ENCODE measurements at places on chromosomes 6 and 20.

- no peak for DNase-seq
Measured at GRCh38 chr20:14470977-14471661, 133.7 kb upstream of the FLRT3 start.

DNA sequence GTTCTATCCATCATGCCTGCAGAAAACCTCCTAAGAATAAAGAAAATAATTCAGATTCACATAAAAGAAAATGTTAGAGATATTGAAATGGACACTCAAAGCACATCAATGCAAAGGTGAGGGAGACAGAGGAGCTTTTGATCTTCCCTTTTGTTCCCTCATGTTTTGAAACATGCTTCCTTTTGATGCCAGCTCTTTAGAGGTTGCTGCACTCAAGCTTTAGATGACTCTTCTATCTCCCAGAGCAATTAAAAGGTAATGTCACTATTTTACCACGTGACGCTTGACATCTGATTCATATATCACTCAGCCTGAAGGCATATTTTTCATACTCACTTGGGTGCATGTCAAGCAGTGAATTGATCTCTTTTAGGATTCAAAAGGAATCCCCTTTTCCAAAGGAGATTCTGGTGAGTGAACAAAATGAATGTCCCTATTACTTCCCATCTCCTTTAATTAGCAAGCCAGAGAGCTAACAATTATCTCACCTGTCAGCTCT is 1026.7 kb downstream of the KIF16B start:
- no peak for DNase-seq

DNA sequence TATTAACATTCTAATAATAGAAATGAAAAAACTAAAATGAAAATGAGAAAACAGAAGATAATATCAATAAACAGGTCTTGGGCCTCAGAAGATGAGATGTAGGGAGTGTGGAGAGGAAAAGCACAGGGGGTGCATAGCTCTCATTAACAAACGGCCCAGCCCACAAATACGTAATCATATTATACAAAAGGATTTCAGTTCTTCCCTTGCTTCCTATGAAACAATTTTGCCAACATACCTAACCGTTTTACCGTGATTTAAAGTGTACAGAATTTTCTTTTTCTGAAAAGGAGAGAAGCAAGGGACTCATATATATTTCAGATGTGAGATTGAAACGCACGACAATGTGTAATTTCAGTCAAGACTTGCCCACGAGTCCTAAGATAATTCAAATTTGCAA is 136.0 kb downstream of the HFE start:
- DNase-seq = no peak

- no peak for DNase-seq
Measured at GRCh38 chr20:48198929-48199451, 413.7 kb upstream of the SULF2 start.

DNA sequence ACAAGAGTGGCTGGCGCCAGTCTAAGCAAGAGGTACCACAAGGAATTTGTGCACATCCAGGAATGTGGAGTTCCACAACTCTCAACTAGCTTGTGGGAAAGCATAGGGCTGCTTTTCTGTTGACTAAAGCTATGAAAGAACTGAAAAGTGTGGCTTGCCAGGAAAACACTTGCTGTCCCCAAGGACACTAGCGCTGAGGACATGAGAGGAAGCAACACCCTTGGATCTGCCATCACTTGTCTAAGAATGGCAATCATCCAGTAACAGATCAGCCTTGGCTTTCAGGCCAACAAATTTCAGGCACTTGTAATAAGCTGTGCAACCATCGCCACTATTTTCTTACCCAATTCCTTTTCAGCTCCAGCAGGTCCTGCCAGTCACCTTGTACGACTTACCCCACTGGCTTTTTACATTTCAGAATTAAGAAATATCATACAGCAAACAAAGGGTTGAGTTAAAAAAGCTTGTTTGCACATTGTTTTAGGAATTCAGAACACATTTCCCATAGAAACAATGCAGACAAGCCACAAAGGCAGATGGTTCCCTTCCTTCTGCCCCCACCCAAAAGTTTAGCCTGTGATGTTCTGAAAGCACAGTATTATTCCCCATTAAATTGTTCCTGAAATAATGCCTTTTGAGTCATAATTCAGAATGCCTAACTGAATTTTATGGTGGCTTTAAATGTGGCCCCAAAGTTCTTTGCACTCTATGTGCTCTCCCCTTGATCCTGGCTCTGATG is 57.9 kb upstream of the SSTR4 start:
- DNase-seq = no peak
